ENCODE measurements at places on chromosomes 7 and 10.

GRCh38 chr7:121530227-121531174 is 134.4 kb upstream of the FAM3C start:
- DNase-seq: no peak

GRCh38 chr10:20146004-20146403 is 329.8 kb downstream of the PLXDC2 start:
- DNase-seq: no peak

DNA sequence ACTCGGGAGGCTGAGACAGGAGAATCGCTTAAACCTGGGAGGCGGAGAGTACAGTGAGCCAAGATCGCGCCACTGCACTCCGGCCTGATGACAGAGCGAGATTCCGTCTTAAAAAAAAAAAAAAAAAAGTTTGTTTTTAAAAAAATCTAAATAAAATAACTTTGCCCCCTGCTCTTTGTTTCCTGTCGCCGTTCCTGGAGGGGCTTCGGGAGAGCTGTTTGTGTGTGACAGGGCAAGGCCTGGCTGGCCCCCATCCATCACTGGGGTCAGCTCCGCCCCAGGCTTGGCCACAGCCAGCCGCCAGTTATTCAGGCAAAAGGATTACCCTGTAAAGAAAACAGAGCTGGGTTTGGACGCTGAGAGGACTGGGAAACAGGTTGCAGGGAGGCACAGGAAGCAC is 16.4 kb downstream of the LEP start:
- DNase-seq: no peak

DNA sequence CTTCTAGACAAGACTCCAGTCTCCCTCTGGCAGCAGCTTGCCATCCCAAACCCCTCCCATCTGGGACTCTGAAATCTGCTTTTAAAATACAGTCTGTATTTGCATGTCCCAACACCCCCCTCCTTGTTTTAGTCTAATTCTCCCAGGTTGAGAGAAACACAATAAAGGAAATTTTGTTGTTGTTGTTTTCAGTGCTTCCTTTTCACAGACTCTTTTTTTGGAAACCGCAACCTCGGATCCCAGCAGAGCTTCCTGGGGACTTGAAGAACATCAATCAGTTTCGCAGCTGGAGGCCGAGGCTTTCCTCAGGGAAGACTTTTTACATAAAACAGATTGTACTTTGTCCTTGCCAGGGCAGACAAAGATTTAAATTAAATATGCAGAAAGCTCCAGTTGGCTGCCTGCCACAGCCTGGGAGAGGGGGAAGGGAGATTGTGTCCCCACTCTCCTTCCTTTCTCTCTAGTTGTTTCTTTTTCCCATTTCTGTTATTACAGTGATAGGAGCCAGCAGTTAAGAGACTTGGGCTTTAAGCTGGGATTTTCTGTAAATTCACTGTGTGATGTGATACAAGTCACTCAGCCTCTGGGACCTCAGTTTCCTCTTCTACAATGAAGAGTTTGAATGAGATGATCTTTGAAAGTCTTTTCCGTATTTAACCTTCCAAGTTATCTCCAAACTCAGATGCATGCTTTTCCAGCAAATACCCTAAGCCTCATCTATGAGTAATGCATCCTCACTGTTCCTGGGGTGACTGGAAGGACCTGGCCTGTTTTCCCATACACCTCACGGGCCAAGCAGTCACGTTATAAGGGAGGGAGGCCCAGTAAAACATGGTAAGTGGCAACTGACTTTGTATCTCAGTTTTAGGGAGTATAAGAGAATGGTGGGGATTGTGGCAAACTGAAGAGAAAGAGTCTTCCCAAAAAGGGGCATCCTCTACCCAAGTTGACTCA is 192.3 kb downstream of the REEP3 start:
- peak; percentile 100 for DNase-seq

- no peak for DNase-seq
Measured at GRCh38 chr10:47035819-47036337, 124.7 kb downstream of the PTPN20 start.

DNA sequence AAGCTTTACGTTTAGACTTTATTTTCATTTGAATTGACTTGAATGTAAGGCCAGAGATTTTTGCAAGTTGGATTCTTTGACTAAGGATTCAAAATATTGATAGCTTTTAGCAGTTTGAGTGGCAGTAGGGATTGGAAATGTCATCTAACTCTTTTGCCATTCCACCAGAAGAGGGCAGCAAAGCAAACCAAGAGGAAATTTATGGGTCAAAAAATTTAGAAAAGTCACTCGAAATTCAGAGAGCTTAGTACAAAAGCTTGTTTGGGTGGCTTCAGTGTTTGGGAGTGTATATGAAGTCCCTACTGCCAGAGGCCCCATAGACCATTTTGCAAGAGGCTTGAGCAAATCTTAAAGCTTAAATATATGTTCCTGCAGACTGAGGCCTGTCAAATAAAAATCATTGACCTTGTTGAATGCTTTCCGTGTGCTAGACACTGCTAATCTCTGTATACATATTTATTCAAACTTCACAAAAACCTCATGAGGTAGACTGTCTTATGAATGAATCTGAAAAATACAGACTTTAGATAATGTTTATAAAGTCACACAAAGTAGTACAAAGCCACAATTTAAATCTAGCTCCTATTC is 44.6 kb upstream of the RSBN1L start:
- DNase-seq: no peak

GRCh38 chr7:138917771-138918170 is 63.4 kb downstream of the KIAA1549 start:
- no peak for DNase-seq

DNA sequence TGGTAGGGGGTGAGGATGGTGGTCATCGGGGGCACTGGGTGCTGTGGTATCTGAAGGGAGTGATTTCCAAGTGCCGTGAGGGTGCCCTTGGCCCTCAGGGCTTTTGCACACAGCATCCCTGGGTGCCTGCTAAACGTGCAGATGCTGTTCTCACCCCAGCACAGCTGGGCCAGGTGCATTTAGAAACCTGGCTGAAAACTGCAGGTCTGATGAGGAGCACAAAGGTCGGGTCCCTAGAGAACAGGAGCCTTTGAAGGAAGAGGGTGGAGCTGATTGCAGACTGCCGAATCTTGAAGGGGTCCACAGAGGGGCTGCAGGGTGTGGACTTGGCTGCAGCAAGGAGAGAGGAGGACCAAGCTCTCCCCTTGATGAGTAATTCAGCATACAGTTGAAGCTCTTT is 32.0 kb downstream of the ZMIZ1 start:
- DNase-seq: no peak
